ENCODE measurements at places on chromosomes 11 and 22.

GRCh38 chr11:67373648-67374570 is 511 bp upstream of the CLCF1 start:
- DNase-seq, result peak; percentile 99

- DNase-seq, result no peak
These were observed 349.7 kb upstream of the MPPED2 start for GRCh38 chr11:30935861-30936260.

DNA sequence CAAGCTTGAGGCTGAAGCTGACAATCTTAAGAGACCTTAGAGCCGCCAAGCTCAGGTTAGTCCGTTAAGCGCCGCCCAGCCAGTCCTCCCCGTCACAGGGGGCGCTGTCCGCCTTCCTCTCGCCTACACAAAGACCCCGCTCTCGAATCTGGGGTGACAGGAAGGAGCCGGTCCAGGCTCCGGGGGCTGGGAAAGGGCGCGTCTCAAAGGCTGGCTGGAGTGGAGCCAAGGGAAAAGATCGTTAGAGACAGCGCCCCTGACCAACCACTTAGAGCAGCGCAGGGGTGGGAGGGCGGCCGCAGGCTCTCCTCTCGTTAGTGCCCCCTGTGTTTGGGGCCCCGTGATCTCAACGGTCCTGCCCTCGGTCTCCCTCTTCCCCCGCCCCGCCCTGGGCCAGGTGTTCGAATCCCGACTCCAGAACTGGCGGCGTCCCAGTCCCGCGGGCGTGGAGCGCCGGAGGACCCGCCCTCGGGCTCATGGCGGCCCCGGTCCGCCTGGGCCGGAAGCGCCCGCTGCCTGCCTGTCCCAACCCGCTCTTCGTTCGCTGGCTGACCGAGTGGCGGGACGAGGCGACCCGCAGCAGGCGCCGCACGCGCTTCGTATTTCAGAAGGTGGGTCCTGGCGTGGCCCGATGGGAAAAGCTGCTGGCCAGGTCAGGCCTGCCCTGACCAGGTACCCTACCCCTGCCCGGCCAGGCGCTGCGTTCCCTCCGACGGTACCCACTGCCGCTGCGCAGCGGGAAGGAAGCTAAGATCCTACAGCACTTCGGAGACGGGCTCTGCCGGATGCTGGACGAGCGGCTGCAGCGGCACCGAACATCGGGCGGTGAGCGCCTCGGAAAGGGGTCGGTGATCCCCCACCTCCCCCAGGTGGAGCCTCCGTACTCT is at the start of gene MUS81:
TSS of gene MUS81 (plus strand) at position 156 of the 887 bp plus-strand sequence. CDS start at position 477, 321 bp downstream.
- DNase-seq, result peak; percentile 97

DNA sequence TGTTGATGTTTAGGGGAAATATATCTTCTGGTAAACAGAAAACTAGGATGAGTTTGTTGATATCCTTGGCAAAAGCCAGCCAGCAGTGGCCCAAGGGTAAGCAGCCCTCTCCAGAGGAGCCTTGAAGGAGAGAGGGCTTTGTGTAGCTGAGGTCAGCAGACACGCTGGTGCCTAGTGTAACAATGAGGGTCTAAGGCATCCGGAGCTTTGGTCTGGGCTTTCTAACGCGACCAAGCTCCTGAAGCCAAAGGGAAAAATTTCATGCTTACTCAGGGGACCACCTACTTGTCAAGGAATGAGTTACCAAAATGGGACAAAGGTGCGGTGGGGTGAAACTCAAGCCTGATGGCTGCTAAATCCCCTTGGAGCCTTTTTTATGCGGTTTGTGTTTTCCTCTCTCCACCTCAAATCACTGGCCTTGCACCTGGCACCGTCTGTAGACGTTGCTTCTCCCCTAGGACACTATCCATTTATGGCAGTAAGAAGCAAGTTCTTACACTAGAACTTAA is 134.9 kb downstream of the DBX1 start:
- no peak for DNase-seq

DNA sequence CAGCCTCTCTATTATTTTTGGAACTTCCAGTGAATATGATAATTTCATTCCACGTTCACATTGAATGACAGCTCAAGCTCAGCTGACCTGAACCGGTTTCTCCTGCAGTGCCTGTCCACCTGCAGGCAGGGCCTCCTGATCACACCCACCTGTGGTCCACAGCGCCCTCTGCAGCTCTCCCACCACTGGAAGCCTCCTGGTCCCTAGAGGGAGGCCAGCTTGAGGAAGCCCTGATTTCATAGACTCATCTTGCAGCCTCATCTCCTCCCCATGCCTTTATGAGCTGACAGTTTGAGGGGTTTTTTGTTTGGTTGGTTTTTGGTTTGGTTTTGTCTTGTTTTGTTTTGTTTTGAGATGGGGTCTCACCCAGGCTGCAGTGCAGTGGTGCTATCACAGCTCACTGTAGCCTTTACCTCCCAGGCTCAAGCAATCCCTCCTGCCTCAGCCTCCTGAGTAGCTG is 29.9 kb upstream of the MALAT1 start:
- peak; percentile 19 for DNase-seq

GRCh38 chr22:17269607-17270261 is 50.5 kb upstream of the ADA2 start:
- DNase-seq, result no peak

GRCh38 chr22:49330421-49331222 is 497.1 kb downstream of the BRD1 start:
- DNase-seq, result no peak

DNA sequence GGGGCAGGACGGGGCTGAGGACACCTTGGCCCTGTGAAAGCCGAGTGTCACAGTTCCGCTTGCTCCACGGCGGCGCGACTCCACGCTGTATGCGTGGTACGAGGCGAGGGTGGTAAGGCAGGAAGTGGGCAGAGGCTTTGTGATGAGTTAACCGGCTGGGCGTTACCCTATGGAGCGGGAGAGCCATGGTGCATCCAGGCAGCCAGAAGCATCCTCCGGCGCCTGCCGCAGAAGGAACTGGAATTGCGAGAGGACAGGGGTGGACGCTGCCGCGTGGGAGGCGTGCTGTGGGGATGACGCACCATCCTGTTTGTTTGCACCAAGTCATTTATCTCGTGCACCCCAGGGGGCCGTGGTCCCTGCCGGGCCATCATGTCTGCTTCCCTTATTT is 643.9 kb downstream of the BRD1 start:
- no peak for DNase-seq

- DNase-seq, result no peak
These were observed 8.5 kb upstream of the ZNRF3 start for GRCh38 chr22:28874811-28875320.

DNA sequence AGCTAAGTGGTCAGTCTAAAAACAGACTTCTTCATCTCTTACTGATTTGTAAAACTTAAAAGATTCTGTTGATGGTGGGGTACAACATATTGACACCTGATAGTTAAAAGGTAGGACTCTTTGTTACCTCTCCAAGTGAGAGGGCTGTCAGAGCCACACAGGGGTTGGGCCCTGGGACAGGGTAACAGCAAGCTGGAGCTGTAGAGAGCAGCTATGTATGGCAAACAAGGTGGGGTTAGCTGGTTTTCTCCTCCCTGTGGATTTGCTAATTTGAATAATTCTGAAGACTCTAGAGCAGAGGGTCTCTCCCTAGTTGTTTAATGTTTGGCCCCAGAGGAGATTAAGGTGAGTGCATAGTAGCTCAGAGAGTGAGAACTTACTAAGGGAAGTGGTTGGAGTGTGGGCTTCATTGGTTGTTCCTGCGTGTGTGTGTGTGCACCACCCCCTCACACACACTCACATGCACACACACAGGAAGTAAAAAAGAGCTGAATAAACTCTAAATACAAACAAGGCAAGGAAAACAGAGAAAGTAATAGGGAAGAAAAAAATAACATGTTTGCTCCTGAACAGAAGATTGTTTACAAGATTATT is 9.2 kb upstream of the GAS2 start:
- no peak for DNase-seq

DNA sequence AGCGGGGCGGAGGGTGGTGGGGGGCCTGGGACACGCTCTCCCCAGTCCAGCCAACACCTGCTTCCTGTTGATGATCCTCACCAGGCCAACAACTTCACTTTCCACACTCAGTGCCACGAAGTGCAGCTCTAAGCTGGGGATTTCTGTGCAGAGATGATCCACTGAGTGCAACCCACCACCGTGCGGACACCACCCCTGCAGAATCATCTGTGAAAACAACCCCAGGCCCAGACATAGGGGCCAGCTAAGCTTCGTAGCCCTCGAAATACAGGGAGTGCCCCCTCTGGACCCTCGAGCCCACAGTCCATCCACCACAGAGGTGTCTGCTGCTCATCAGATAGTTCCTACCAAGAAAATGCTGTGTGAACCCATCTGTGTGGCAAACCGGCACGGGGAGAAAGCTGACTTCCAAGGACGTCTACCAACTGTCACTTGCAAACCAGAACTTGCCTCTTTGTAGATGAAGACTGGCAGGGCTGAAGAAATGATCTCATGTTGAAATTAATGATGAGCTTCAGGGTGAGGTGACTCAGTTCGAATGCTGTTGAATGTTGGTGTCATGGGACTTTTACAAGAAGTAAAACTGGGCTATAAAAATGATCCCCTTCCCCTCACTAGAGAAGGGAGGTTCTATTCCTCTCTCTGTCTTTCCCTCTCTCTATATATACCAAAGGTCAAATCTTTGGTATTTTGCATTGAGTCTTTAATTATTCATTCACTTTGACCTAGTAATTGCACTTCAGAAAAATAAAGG is 73.4 kb downstream of the MYEOV start:
- DNase-seq, result no peak

GRCh38 chr11:128939591-128939990 is 3.1 kb downstream of the TP53AIP1 start:
- DNase-seq, result no peak

DNA sequence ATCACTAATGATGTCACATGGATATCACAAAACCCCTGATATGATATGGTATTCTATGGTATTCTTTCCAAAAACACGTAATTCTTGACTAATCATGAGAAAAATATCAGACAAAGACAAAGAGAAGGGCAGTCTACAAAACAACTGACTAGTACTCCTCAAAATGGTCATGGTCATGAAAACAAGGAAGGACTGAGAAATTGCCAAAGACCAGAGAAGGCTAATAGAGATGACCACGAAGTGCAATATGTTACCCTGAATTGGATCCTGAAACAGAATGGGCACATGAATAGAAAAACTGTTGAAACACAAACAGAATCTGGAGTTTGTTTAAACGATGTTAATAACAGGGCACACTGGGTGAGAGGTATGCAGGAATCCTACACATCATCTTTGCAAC is 10.2 kb downstream of the CKAP5 start:
- DNase-seq, result no peak

GRCh38 chr11:74465291-74465708 is 2.0 kb downstream of the KCNE3 start:
- no peak for DNase-seq

GRCh38 chr11:2838676-2839294 is 46.8 kb downstream of the CDKN1C start:
- no peak for DNase-seq

DNA sequence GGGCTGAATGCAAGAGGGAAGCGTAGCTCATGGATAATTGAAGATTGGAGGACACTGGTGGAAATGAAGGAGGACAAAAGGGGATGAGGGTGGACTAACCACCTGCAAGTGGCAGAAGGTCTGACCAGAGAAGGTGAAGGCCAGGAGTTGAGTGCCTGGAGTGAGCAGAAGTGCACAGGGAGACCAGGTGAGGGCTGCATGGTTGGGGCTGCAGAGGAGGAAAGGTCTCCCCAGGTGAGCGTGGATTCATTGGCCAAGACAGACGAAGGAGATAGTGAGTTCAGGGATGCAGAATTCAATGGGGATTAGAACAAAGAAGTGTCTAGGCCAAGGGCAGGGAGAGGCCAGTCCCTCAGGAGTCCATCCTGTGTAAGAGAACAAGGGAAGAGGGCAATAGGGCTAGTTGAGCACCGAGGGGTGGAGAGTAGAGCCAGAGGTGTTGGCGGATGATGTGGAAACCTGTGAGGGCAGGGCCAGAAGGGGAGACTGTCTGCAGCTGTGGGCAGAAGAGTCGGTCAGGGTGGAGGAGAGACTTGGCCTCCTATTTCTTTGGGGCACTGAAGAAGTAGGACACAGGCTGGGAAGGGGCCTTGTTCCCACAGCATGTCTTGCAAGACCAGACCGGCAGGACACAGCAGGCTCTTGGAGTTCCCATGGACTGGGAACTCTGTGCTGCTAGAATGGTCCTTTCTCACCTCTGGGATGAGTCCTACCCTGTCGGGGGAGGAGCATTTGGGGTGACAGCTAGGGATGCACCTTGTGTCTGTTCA is 6.7 kb downstream of the TRIM29 start:
- DNase-seq, result no peak

GRCh38 chr11:132206993-132207392 is 836.6 kb downstream of the NTM start:
- DNase-seq, result no peak

DNA sequence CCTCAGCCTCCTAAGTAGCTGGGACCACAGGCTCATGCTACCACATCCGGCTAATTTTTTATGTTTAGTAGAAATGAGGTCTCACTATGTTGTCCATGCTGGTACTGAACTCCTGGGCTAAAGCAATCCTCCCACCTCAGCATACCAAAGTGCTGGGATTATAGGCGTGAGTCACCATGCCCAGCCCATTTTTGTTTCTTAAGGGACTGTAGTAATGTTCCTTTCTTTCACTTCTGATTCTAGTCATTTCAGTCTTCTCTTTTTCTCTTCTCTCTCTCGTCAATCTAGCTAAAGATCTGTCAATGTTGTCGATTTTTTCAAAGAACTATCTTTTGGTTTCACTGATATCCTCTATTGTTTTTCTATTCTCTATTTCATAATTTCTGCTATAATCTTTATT is 111.0 kb upstream of the APOA1 start:
- DNase-seq, result no peak

GRCh38 chr22:49906071-49906798 is 12.0 kb downstream of the ALG12 start:
- DNase-seq, result no peak

DNA sequence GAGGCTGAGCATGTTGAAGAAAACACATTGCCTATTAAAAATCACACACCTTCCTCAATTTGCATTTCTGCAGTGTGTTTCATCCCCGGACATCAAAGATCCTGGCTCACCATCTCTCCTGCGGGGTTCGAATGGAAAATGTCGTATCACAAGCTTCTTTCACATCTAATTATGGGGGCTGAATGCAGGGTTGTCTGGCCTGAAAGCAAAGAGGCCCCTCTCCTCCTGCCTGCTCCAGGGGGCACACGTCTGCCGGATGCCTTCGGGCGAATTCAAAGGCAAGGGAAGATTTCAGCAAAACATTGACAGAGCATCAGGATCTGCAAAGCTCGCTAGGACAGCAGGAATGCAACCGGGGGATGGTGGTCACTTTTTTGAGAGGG is 1447.7 kb downstream of the TBC1D22A start:
- DNase-seq, result no peak

GRCh38 chr11:118911880-118912741 is 13.6 kb downstream of the BCL9L start:
- DNase-seq, result peak; percentile 85

- DNase-seq, result no peak
These were observed 1.3 kb upstream of the INSC start for GRCh38 chr11:15113381-15113780.

- no peak for DNase-seq
These were observed 40.8 kb upstream of the PCF11 start for GRCh38 chr11:83116015-83116641.

DNA sequence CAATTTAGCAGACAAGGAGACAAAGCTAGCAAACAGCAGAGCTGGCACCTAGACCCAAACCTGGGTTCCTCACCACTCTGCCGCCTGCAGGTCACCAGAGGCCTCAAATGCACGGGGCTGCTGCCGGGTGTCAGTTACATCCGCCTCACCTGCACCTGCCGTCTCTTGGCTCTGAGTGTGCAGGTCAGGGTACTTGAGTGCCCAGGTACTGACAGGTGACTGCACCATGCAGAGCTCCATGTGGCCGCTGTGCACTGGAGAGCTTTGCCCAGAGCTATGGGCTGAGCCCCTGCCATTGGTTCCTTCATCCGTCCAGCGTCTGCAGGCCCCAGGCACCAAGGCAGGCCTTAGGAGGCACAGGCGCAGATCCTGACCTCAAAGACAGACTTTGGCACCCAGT is 35.0 kb downstream of the PDGFB start:
- DNase-seq, result no peak

All from AG10803 (cell line).